Bronchial epithelial cell (primary cell): ENCODE measurements at places on chromosomes 11 and 22.
A peak's percentile ranks its signal among the peaks of the same experiment; 100 is the strongest.

DNA sequence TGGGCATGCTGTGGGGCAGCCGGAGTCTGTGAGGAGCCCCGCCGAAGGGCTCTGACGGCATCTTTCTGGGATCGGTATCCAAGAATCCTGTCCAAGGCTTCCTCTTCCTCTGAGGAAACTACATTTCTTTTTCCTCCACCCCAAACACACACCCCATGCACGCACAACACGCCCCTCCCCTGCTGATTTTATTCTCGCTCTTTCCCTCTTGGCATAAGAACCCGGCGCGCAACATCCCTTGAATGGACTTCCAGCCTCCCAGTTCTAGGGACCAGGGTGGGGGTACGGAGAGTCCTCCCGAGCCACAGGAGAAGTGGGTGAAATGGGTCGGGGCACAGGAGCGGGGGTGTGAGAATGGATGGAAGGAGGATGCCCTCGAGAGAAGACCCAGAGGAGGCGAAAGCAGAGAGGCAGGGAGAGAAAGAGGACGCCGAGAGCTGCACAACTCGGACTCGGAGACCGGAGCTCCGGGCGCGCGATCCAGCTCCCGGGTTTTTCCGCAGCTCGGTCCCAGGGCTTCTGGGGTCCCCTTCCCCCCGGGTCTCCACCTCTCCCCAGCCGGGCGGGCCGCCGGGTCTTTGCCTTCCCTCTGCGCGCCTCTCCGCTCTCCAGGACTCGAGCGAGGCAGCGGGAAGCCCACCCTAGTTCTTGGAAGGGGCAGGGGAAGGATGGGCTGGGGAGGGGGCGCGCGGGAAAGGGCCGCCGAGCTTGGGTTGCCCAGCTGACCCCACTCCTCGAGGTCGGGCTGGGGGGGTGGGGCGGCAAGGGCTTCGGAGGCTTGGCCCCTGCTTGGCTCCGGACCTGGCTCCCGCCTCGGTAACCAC, 1.5 kb upstream of the LARGE1 start:
- peak; percentile 32 for DNase-seq

- peak; percentile 67 for DNase-seq
Observed at GRCh38 chr11:74141241-74141695, 29.5 kb downstream of the C2CD3 start.

DNA sequence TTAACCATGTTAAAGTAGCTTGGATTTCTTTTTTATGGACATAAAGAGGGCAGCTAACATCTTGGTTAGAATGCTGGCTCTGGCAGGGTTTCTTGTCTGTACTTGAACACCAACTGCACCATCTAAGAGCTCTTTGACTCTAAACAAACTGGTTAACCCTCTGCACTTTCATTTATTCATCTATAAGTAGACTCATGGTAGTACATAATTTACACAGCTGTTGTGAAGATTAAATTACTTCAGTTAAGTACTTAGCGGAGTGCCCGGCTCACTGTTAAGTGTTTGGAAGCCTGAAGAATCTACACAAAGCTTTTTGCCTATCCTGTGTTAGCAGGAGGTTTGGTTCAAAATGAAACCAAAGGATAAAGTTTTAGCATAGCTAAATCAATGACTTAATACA, 846.2 kb upstream of the API5 start:
- DNase-seq: no peak

DNA sequence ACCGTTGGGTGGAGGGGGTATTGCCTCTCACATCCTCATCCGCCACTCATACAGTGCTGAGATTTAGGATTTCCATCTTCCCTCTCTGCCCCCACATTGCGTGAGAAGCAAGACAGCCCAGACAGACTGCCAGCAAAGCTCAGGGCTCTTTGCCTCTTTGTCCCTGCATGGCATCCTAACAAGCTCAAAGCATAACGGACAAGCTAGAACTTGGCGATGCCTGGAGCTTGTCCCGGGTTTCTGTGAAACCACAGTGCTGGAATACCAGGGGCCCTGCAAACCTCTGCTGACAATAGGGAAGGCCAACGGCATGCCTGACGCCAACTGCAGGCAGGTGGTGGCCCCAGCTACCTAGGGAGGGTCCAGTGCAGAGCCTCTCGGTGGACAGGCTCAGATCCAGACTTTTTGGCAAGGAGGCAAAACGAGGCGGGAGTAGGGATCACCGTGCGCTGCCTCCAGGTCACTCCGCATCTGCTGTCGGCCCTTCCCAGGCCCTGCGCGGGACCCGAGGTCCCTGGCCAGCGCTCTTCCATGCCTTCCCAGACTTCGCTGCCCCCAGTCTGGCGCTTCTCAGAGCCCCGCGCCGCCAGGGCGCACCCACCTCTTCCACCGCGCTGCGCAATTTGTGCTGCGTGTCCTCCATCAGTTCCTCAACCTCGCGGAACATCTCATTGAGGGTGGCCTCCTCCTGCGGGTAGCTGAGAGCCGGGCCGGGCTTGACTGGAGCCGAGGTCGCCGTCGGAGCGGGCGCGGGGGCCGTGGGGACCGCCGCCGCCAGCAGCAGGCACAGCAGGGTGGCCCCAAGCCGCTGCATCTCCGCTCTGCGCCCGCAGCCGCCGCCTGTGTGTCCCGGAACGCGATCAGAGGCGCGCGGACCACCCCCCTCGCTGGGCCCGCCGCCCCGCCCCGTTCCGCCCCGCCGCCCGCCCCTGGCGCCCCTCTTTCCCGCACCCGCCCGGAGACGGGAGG, at the start of gene DKK3:
Gene DKK3, minus strand, starts transcription at position 858 of the 969 bp plus-strand sequence. Its CDS starts 44 bp downstream, at position 814.
- DNase-seq: peak; percentile 81

DNA sequence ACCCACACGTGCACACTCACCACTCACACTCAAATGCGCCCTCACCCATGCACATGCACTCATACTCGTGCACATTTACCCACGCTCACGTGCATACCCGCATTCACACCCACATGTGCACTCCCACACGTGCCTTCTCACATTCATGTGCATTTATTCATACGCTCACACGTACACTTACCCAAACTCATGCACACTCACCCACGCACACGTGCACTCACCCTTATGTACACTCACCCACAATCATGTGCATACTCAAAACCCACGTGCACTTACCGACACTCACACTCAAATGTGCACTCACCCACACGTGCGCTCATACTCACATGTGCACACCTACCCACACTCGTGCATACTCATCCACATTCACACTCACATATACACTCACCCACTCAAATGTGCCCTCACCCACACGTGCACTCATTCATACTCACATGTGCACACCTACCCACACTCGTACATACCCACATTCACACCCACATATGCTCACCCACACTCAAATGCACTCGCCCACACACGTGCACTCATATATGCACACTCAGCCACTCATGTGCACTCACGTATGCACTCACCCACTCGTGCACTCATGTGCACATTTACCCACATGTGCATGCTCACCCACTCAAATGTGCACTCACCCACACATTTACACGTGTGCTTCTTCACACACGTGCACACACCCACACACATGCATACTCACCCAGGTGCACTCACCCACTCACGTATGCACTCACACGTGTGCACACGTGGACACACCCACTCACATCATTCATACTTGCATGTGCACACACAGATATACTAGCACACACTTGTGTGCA, 84.4 kb downstream of the TRMU start:
- DNase-seq: no peak

DNA sequence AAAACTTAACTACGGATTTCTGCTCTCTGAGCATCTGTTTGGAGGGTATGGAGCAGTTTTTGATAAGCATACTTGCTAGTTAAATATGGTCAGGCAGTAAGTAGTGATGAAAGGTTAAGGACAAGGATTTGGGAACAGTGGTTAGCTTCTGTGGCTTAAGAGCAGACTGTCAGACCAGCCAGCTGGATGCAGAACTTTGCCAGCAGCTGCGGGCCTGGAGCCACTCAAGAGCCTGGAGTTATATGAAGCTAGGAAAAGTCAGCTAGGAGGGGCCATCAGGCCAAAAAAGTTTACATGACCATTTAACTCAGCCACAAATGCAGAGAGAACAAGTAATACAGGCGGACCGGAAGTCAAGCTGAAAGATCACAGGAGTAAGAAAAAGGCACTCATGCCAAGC, 1817.7 kb downstream of the LRRC4C start:
- no peak for DNase-seq

DNA sequence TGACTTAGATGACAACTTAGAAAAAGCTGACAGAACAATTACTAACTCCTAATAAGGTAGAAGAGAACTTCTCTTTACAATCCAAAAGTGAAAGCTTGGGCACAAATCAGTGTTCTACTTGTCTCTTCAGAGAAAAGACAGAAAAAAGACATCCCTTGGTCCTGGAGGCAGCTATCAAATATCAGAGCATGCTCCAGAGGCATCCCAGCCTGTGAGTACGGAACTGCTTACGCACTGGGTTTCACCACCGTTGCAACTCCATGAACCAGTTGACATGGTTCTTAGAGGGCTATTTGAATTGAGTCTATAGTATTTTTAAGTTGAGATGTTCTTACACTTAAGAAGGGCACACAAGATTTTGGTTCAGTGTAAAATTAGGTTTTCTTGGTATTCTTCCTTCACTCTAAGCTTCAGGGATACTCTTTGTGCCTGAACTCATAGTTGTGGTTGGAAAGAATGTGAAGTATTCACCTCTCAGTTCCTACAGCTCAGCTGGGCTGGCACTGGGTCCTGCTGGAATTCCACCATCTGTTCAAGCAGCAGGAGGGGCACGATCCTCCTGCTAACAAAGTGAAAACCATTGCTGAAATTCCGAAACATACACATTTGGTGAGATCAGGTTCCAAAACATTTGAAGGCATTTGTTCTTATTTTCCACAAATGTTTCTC, 6.3 kb downstream of the AKIP1 start:
- peak; percentile 57 for DNase-seq
